ENCODE measurements at places on chromosomes 11 and 22.

DNA sequence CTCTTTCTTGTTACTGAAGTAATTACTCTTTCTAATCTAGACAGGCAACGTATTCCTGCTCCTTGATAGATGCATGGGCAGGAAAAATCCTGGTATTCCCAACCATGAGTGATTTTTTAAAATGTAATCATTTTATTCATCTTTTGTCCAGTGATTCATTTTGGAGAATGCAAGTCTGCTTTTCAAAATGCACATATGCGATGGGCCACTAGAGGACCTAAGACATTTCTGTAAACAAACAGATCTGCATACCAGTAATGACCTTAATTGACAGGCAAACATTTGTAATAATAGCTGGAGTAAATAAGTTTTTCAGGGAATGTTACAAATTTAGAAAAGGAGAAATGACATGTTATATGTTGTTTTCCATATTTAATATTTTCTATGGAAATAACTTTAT lies 1167.6 kb downstream of the JRKL start:
- no peak for DNase-seq

- no peak for DNase-seq
Measured at GRCh38 chr22:26700886-26701285, 43.5 kb downstream of the MIAT start.

GRCh38 chr11:131066551-131066950 lies 150.3 kb upstream of the SNX19 start:
- no peak for DNase-seq

DNA sequence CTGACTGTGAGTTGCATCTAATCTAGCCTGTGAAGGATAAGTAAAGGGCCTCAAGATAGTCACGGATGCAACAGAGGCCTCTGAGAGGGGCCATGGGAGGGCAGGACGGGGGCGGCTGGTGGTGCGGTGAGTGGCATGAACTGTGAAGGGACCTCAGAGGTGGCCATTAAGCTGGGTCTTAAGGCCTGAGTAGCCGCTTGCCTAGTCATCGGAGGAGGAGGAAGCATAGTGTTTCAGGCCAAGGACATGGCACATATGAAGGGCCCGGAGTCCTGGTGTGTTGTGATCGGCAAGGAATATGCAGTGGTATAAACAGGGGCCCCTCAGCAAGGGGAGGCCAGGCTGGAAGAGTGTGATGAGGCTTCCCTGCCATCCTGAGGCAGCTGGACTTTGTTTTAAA lies 51.8 kb downstream of the TRIOBP start:
- DNase-seq: peak; percentile 27

DNA sequence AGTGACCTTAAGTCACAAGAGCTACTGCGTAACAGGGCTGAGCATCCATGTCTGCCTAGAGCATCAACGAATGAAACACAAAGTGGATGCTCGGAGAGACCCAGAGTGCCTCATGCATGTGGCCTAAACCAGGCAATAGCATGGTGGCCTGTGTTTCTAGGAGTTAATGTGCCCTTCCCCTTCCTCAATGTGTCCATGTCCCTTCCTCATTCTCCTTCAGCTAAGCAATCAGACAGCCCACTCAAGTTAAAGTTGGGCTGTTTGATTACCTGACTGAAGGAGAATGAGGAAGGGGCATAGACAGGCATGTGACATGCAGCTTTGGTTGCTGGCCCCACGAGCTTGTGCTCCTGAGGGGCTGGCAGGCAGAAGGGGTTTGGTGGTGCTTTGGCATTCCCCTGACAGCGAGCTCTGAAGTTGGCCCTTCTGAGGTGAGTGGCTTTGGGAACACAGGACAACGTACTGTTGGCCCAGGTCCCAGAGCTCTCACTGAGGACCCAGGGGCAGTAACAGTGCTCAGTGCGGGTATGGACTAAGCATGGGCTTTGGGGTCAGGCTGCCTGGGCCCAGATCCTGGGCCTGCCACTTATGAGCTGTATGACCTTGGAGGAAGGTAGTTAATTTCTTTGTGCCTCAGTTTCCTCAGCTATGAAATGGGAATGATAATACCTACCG lies 46.7 kb downstream of the IRAG1 start:
- no peak for DNase-seq

DNA sequence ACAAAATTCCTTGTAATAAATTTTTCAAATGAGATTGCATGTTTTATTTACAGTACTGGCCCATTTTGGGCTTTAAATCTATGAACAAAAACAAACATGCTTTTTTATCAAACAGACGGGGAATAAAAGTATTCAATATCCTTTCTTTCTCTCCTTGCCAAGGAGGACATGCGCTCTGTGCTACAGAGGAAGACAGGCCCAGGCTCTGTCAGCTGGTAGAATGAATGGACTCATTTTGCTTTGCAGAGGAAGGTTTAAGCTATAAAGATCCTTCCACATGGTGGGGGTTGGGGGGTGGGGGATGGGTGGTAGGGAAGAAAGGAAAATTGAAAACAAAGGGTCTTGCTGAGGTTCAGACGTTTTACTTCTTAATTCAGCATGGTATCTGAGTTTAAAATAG lies 575.6 kb downstream of the INSC start:
- no peak for DNase-seq

GRCh38 chr11:60858236-60858635 lies 2.5 kb upstream of the PTGDR2 start:
- DNase-seq: no peak

DNA sequence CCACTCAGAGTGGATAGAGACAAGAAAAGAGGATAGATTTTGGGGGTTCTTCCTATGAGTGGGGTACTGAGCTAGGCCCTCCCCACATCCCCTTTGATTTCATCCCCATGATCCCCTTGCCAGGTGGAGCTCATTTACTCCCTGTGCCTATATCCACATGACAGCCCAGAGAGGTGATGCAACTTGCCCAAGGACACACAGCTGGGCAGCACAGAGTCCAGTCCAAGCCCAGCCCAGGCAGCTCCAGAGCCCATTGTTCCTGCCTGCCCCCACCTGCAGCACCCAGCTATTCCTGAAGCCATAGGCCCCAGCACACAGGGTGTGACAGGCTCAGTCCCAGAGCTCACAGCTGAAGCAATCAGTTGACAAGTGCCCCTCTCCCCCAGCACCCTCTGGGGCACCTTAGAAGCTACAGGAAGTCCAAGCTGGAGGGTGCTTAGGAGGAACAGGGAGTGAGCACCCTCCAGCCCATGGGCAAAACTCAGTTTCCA lies 41.7 kb downstream of the SHISAL1 start:
- no peak for DNase-seq

DNA sequence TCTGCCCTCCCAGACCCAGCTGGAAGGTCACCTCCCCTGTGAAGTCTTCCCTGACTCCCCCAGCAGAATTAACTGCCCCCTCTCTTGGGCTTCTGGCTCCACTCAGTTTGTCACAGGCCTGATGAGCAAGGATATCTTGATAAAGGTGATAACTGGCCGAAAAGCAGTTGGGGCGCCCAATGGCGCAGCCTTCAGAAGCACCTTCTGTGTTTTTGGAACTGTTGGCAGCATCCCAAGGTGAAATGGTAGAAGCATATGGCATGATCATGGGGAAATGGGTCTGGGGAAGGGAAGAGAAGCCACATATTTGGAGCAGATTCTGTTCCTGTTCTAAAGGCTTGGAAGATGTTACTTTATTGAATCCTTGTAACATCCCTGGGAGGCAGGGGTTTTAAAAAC lies 2.8 kb upstream of the TAB1 start:
- no peak for DNase-seq

GRCh38 chr11:45178890-45179671 lies 32.6 kb downstream of the PRDM11 start:
- DNase-seq: no peak

- DNase-seq: no peak
Measured at GRCh38 chr11:6925636-6926207, 504 bp upstream of the ZNF215 start.

GRCh38 chr11:58004664-58005063 lies 19.0 kb upstream of the OR9Q1 start:
- no peak for DNase-seq

DNA sequence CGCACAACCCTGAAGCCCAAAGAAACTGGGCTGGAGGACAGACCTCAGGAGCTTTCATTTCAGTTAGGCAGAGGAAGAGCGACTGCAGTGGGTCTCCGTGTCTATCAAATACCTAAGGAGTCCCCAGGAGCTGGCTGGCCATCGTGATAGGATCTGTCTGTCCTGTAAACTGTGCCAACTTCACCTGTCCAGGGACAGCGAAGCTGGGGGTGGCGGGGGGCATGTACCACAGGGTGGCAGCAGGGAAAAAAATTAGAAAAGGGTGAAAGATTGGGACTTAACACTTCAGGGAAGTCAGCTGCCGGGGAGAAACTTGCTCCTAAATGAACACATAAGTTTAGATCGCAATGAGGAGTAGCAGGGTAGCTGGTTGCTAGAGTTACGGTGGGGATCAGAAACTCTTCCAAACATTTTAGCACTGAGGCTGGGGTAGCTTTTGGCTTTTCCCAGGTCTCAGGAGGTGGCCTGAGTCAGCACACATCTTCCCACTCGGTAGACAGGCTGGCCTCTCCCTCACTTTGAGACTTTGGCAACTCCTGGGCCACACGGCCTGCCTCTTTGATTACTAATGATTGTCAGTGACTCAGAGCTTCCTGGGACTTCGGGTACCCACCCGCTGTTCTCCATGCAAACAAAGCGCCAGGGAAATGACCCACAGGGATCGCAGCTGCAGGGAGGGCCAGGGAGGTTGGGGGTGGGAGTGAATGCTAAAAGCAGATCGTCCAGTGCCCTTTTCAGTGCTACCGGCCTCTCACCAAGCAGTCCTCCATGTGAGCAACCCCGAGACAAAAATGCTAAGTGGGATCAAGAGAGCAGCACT lies 2.9 kb upstream of the MTFP1 start:
- peak; percentile 76 for DNase-seq
